ENCODE measurements at places on chromosomes 16 and 17. TPM values are rescaled to one million over a fixed set of nuclear protein-coding genes. Genes with fewer than 3 reads are reported as not detected.

Gene PPL
- 4.9 TPM for total RNA-seq

Gene UBFD1
- 52.1 TPM for total RNA-seq

Gene NHLRC4
- 0.18 TPM for total RNA-seq

Gene SLC5A10
- 0.17 TPM for total RNA-seq

Gene TMEM114
- not detected for total RNA-seq

Gene CHST6
- total RNA-seq = 0.17 TPM

Gene MT1M
- total RNA-seq = 0.17 TPM

Gene TVP23A
- total RNA-seq = 0.20 TPM

Gene G6PC1
- total RNA-seq = not detected

Gene RPL13
- 4,347 TPM for total RNA-seq

Gene TAT
- total RNA-seq = 0.03 TPM

Gene CCDC200
- total RNA-seq = not detected

Gene MRC2
- 41.2 TPM for total RNA-seq

Gene ITGAD
- not detected for total RNA-seq

Gene SSTR5
- 0.51 TPM for total RNA-seq

Gene MT1G
- not detected for total RNA-seq

Gene KRTAP4-1
- total RNA-seq = 0.08 TPM

All from A549 treated with AZD2906 at 1 μM for 4 hours (cell line).